ENCODE measurements at places on chromosomes 2 and 18.

- no peak for DNase-seq
Measured at GRCh38 chr18:9858642-9859041, 27.1 kb upstream of the TXNDC2 start.

DNA sequence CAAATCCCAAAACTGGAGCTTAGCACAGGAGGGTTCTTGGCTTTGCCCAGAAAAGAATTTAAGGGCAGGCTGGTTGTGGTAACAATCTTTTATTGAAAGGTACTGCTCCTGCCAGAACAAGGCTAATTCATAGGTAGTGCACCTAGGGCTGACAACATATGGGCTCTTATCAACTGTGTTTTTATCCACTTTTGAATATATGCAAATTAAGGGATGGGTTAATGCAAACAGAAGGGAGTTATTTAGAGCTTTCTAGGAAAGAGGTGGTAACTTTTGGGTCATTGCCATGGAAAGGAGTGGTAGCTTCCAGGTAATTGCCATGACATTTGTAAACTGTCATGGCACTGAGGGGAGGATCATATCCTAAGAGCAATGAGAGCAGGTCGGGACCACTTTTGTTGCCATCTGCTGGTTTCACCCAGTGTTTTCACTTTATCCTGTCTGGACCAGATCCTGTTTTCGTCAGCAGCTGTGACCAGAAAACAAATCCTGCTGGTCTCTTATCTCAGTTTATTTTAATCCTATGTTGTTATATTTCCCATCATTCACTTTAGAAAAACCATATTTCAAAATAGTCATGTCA is 981 bp downstream of the C2orf66 start:
- peak; percentile 42 for DNase-seq

DNA sequence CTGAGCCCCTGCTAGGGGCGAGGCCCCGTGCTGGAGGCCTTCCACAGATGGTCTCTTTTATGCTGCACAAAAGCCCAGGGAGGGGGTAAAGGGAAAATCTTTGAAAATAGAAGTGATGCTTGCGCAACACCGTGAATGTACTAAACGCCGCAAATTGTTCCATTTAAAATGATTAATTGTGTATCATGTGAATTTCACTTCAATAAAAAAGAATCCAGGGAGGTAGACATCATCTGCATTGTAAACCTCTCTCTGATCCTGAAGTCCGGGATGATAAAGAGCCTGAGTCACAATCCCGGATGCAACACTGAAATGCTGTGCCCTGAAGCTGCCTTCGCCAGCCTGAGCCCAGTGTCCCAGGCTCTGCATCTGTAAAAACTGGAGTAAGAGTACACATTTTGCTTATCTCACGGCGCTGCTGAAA is 107.7 kb upstream of the PPP1CB start:
- DNase-seq = no peak

DNA sequence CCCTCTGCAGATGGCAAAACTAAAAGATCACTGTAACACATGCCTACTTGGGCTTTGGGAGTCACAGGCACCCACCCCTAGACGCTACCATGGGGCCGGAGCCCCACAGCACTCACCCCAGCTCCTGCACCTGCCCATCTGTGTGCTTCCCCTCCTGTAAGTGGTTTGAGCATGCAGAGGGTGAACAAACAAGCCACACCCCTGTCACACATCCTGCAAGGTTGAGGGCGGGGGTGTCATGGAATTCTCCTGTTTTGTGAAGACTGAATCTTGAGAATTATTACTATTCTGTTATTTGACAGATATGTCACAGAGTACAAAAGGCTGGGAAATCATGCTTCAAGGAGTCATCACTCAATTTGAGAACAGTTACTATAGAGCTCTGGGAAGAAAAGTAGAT is 60.9 kb downstream of the RFTN2 start:
- no peak for DNase-seq

DNA sequence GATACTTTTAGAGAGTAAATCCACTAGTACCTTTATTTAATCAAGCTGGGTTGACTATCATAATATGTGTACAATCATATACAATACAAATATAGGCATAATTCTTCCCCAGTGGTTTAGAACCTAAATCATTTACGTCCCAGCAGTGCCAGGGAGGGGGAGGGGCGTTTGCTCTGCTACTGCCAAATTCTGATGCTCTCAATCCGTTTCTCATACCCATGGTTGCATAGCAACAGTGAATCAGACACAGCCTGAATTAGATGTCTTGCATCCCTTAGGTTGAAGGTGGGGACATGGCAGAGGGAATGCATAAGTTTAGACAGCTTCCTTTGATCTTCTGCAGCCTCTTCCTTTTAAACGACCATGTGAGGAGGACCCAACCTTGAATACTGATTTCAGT is 135.4 kb downstream of the ABCA12 start:
- DNase-seq = no peak

DNA sequence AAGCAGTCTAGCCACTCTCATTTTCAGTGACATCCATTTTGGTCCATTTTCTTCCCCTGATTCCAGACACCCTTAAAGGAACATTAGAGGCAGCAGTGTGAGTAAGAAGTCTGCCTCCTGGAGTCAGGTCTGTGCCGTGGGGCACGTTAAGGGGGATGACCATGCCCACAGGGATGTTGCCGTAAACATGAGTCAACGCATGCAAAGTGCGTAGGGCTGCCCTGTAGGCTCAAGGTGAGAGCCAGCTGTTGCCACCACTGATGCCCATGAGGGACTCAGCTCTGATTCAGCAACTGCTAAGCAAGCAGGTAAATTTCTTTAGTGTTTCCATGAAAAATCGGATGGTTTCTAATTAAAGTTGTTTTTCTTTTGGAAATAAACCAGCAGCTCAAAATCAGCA is 61.4 kb upstream of the TFCP2L1 start:
- no peak for DNase-seq

- no peak for DNase-seq
Measured at GRCh38 chr2:173279527-173279868, 75.2 kb upstream of the CDCA7 start.
